Stimulated activated CD4-positive, alpha-beta T cell treated with anti-CD3 and anti-CD28 coated beads, Interleukin-15, amount 100 ng/mL, for 1 hour (primary cell): ENCODE measurements at places on chromosomes 7 and 10.

DNA sequence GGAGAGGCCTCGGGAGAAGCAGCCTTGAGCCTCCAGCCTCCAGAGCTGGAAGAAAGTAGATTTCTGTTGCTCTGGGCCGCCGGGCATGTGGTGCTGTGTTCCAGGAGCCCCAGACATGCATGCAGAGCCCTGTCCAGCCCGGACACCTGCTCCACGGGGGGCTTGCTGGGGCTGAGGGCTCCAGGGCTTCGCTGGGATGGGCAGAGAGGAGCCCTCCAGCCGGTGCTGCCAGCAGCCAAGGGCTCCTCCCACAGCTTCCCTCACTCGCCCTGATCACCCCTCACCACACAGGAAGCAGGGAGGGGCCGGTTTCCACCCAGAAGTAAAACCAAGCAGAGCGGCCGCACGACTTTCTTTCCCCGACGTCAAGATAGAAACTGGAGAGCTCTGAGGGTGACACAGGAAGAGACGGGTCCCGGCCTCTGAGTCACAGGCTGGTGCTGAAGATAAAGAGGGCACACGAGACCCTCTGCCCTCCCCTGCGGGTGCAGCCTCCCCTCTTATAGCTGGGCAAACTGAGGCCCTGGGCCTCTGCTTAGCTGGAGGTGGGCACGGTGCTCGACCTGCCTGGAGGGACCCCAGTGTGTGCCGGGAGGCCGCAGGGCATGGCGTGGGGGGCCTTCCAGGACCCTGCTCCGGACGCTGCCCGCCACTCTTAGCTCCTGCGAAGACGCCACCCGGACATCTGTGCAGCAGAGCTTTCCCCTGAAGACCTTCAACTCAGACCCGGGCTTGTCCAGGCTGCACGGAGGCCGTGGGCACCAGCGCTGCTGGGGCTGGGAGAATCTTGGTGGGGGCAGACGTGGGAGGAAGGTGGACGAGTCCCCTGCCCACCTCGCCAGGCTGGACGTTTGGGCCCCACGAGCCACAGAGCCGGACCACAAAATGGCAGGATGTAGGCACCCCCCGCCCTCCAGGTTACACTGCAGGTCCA, 31.1 kb downstream of the ADAP1 start:
- DNase-seq, result peak; percentile 76

DNA sequence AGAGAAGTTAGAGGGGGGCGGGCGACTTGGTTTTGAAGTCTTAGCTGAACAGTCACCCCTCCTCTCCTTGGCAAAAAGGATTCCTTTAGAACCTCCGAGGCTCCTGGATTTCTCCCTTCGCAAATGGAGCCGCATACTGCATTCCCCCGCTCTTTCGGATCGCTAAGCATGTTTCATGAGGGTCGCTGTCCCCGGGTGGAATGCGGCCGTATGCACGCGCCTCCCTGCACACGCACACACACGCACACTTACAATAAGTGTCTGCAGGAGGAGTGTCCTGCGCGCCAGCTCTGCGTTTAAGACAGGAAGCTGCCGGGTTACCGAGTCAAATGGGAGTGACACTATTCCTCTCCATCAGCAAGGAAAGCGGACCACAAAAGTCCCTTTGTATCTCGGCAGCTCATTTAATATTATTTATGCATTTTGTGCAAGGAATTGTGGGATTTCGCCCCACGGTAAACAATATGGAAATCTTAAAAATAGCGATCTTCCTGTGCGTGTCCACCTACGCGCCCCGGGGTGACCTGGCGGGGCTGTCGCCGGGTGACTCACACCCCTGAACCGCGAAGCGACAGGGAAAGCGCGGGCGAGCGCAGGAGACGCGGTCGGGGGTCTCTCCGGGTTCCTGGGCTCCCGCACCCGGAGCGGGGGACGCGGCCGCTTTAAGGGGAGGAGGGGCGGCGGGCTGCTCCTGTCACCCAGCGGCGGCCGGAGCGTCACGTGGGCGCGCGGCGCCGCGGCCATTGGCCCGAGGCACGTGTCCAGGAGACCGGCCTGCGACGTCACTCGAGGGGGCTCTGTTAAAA, 988 bp upstream of the EN2 start:
- DNase-seq, result no peak

GRCh38 chr7:3957472-3958108, 656.5 kb downstream of the SDK1 start:
- DNase-seq, result no peak

DNA sequence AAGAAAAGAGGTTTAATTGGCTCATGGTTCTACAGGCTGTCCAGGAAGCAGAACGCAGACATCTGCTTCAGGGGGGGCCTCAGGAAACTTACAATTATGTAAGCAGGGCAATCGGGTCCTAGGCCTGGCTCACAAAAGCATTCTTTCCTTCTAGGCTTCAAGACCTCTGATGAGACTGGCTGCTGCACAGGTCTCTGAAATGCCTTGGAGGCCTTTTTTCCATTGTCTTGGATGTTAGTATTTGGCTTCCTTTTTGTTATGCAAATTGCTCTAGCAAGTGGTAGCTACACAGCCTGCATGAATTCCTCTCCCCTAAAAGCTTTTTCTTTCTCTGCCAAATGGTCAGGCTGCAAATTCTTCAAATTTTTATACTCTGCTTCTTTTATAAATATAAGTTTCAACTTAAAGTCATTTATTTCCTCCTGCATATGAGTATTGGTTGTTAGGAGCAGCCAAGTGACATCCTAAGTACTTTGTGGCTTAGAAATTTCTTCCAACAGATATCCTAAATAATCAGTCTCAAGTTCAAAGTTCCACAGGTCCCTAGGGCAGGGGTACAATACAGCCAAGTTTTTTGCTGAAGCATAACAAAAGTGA, 83.1 kb upstream of the SEMA3A start:
- no peak for DNase-seq

GRCh38 chr7:55018361-55019190, at the start of gene EGFR:
TSS of gene EGFR (plus strand) at chr7:55019017. CDS start at chr7:55019278, 261 bp downstream.
- no peak for DNase-seq

DNA sequence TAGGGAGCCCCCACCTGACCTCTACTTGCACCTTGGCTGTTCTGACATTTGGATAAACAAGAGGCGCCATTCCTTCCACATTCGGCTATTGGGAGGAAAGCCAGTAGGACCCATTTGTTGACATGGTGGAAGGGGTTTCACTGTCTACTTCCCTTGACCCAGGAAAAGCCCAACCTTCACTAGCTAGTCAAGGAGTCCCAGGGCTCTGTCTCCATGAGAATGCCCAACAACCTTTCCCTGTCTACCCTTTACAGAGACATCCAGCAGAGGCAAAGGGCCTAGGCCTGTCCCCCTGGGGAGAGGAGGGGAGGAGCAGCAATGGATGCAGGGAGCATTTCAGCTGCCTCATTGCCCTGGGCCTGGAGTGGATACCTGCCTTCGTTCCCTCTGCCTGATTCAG, 136.1 kb downstream of the NEURL1 start:
- DNase-seq, result no peak

- DNase-seq, result no peak
Measured at GRCh38 chr10:89308266-89308665, 6.4 kb downstream of the IFIT2 start.

DNA sequence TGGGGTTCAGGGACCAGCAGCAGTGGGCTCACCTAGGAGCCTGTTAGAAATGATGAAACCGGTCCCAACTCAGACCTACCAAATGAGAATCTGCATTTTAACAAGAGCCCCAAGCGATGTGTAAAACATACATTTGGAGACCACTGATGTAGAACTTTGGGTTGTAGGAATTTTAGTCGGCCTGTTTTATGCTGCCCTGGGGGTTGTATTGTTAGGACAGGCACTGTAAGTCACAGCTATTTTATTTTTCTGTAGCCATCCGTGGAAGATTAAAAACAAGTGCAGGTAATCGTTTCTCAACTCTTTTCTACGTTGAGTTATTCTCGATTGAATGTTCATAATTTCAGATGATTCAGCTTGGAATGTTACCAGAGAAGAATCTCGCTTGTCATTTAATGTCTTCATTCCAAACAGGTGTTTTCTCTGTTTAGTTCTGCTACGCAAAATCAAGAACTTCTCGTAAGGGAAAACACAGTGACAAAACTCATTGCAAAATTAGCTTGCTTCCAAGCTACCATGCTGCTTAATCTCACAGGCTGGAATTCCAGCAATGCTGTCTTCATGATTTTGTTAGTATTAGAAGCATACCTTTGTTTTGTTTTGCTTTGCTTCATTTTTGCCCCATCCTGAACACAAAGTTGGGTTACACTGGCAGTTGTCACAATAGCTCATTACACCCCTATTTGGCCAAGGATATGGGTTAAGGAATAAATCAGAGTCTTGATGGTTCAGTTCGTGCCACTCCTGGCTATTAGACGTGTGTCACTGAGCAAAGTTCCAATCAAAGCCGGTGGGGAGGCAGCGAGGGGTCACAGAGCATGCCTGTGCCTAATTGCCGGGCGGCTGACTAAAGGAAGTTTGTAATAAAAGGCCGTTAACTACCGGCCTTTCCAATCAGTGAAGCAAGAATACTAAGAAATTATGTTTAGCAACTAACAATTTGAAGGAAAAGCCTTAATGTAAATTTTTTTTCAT, 676.9 kb downstream of the GATA3 start:
- no peak for DNase-seq

DNA sequence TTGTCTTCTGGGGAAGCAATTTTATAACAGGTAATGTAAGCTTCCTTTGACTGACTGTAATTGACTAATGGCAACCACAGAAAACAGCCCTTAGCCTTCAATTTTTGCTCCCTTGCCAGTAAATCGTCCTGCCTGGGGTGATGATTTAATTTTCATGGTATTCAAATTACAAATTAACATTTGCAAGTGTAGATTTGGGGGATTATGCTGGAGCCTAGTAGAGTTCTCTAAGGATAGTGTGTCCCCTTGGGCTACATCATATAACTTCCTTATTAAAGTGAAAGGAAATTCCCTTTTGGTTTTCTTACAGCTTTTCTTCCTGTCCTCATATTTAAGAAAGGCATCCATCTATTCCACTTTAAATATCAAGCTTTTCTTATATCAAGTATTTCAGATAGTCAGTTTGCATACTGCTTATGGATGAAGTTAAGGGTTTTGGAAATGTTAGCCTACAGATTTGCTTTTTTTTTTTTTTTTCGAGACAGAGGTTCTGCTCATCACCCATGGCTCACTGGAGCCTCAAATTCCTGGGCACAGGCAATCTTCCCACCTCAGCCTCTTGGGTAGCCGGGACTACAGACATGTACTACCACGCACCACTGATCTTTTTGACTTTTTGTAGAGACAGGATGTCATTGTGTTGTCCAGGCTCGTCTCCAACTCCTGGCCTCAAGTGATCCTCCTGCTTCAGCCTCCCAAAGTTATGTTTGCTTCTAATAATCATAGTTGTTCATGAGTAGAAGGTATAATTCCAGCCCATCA, 35.9 kb upstream of the HDAC9 start:
- no peak for DNase-seq

DNA sequence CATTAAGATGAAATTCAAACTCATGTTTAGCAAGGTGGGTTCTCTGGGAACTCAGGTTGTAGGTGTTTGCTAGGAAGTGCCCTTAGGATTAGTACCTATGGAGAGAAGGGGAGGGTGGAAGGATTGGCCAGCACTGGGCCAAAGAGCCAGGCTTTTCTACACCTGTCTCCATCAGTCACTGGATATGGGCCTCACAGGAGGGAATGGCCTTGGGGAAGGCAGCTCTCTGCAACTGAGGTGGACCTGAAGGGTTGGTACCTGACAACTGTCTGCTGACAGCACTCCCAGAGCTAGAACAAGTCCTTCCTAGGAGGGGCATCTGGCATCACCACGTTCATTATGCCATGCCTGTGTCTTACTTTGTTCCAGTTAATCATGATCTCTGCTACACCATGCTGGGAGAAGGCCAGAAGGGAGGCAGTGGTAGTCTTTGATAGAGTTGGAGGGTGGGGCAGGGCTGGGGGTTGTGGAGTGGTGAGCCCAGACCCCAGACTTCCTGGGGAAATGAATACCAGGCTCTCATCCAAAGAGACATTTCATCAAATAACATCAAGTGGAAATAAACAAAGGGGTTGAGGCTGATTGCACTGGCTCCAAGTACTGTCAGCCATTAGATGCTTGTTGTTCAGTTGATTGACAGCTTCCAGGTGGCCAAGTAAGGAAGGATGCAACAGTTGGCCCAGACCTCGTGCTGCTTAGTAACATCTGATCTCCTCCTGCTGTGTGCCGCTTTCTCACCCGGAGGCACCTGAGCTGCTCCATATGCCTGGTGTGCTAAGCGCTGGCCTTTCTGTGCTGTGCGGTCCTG, 70.6 kb upstream of the PIK3CG start:
- no peak for DNase-seq

DNA sequence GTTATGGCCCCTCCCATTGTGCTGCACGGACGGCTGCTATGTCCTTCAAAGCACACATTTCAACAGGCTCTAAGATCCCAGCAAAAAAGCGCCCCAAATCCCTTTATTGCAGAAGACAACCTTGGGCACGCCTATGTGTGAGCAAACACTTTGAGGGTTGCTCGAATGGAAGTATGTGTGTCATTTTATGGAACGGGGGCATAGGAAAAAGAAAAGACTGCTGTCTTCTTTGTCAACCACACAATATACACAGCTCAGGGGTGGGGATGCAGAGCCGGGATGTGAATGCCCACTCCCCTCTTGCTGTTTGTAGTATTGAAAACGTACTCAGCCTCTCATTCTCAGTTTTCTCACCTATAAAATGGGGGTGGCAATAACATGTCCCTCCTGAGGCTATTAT, 32.0 kb downstream of the C10orf53 start:
- no peak for DNase-seq

DNA sequence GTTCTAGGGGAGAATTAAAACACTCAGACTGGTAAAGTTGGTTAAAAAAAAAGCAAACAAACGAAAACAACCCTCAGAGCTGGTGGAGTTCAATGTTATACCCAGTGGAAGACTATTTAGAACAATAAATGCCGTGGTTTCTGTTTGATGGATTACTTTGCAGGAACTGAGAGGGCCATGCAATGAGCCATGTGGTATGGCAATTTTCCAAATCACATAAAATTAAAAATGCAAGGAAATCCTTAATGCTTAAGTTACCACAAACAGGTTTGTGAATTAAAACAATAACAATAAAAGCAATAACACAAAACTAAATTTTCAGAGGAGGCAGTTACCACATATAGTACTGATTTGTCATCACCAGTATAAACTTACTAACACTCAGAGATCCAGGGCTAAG, 96.9 kb downstream of the RTKN2 start:
- DNase-seq, result no peak

GRCh38 chr7:112204499-112205342, 1.5 kb downstream of the DOCK4 start:
- DNase-seq, result no peak
